ENCODE measurements at places on chromosomes 5 and 9.

DNA sequence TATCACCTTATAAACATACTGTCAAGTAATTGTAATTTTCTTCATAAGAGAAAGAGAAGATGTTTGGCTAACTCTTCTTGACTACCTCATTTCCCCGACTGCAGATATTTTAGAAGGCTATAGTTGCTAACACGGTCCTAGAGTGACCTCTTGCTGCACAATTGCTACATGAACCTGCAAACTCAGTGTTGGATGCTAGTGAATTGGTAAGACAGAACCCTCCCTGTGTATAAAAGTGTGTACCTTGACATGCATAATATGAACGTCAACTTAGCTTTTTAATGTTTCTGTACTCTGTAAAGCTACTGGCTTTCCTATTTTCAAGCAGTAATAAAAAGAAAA, 46.7 kb upstream of the CER1 start:
- no peak for DNase-seq

GRCh38 chr9:117687532-117687931, 16.7 kb upstream of the TLR4 start:
- no peak for DNase-seq

GRCh38 chr5:35904443-35905132, 33.8 kb downstream of the CAPSL start:
- no peak for DNase-seq

DNA sequence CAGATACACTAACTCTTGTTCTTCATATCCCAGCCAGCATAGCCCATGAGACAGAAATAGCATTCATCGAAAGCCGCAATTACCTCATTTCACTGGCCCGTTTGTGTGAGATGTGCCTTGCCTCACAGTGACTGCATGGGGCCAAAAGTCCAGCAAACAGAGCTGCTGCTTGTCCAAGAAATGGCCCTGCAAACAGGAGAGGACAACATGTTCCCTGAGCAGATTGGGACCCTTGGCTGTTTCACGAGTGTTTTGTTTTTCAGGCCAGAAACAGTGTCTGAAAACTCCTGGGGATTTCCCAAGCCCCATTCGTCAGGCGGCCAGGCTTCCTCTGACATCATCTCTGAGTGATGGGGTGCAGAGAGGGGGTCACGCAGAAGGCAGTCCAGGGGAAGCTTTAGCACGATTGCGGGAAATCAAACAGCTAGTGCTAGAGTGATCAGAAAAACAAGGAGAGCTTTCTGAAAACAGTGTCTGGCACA, 503.6 kb upstream of the PAPPA start:
- no peak for DNase-seq

- no peak for DNase-seq
Observed at GRCh38 chr5:142072488-142072887, 36.1 kb upstream of the NDFIP1 start.

DNA sequence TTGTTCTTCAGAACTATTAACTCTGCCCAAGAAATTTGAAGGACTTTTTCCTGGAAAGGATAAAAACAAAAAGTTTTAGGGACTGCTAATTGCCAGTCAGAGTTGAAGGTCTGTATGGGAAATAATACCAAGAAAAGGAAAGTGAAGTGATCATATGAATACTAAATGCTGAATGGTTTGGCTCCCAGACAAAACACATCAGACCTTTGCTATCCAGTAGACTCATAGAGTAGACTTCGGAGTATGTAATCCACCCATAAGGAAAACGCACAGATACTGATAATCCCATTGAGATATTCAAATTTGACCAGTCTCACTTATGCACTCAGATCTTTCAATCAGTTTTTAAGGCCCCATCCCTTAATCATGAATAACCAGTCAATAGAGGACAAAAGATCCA, 319.0 kb upstream of the PTGER4 start:
- no peak for DNase-seq

DNA sequence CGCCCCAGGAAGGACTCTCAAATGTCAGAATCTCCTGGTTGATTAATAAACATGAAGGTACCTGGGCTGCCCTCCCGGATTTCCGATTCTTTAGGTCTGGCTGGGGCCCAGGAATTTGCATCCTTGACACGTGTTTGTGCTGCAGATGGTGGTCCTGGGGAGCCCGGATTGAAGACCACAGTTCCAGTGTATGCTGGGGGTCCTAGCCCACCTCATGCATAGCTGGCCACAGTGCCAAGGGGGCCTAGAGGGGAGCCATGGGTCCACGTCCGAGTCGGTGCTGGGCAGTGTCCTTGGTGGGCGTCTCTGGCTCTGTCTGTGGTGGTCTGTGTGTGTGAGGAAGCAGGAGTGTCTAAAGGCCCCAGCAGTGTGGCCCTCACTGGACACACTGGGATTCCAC, 3.2 kb downstream of the NCS1 start:
- DNase-seq = no peak

- DNase-seq = no peak
Observed at GRCh38 chr9:124410321-124410913, 4.8 kb downstream of the PSMB7 start.

DNA sequence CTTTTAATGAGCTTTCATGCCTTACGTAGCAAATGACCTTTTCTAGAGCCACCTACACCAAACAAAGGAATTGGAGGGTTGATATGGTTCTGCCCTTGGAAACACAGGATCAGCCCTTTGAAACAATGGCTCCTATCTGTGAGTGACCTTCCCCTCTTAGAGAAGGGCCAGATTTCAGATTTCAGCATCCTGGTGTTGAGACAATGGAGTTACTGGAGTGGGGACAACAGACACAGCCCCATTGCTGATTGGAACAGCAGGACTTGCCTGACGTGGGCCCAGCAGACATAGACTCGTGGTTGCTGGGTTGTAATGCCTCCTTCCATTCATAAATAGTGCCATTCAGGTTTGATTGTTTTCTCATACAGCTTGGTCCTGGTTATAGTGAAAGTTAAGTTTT, 96.0 kb downstream of the GALNT10 start:
- no peak for DNase-seq

DNA sequence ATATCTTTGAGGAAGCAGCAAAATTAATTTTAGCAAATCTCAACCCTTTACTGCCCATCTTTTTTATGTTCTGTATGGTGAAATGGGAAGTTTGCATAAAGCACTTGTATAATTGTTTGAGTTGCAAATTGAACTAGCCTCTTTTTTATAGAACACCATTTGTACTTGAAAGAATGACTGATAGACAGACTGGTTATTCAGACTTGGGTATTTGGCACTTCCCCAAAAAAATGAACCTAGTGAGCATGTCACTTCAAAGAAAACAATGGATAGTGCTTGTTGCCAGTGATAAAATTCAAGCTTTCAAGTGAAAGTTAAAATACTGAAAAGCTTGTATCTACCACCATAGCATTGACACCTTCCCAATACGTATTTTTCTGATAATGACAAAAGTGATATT, 115.8 kb downstream of the ERCC6L2 start:
- no peak for DNase-seq

DNA sequence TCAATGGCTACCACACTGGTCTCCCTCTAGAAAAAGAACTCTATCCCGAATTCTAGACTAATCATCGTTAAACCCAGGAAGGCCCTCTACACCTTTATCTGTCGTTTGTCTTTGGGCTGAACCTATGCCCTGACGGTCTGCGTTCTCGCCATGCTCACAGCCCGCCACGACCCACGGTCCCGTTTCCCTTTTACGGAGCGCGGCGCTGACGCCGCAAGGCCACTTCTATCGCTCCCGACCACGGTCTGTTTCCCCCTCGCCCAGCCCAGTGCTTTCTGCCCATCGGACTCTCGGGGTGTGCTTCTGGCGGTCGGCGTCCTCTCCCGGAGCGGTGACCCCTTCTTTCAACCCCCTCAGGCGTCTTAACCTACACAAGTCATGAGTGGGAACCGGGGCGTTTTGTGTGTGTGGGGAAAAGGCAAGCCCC, 974 bp downstream of the C9orf40 start:
- DNase-seq = peak; percentile 19

DNA sequence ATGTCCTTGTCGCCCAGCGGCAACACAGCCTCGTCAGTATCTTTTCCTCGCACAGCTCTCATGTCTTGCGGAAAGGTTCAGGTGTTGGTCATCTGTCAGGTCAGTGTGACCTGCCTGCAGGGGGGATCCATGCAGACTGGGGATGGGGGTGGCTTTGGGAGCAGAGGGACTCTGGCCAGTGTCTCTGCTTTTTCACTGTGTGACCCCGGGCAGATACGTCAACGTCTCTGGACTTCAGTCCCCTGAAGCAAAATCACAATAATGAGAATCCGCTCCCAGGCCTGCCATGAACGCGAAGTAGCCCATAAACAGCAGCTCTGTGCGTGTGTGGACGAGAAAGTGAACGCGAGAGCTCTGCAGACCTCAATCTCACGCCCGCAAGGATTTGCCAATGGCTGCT, 75.7 kb upstream of the FCN1 start:
- DNase-seq = no peak

GRCh38 chr5:147410496-147411358, 99.1 kb downstream of the DPYSL3 start:
- no peak for DNase-seq

GRCh38 chr5:1065143-1065750, 46.6 kb downstream of the SLC12A7 start:
- DNase-seq = no peak

DNA sequence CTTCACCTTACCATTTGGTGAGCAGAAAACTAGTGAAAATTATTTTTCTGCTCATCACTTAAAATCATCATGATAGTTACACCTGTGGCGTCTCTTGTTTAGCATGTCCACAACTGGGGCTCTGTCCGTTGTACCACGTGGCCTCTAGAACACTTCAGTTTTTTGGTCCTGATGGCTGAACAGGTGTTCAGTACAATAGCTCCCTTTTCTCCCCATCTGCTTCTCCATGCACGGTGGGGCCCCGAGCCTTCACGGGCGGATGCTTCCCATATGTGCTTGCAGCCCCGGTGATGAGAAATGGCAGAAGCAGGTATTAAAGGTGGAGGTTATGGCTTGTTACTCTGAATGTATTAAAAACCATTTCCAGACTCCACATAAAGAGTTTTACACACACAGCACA, 304.1 kb downstream of the CWC27 start:
- DNase-seq = no peak

DNA sequence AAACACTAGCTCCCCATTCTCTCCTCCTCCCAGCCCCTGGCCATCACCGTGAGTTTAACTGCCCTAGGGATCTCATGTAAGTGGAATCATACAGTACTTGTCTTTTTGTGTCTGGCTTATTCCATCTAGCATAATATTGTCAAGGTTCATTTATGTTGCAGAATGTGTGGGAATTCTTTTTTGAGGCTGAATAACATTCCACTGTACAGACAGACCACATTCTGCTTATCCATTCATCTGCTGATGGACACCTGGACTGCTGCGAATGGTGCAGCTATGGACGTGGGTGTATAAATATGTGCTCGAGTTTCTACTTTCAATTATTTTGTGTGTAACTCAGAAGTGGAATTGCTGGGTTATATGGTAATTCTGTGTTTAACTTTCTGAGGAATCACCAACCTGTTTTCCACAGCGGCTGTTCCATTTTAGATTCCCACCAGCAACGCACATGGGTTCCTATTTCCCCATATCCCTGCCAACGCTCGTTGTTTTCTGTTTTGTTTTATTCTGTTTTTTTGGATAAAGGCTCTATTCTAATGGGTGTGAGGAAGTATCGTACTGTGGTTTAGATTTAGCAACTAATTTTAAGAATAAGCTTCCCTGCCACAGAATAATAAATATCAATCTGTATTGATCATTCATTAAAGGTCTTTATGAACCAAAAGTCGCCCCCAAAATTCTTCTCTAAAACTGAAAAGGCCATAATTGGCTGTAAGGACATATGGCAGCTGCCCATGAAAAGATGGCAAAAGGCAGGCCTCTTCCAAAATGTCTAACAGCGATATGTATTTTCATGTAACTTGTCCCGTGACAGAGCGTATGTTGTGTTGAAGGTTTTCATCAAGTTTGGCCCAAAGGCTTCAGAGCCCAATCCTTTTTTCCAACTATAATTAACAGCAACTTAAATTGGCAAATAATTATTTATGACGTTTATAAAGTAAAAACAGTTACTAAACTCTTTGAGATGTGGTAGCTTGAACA, 70.3 kb downstream of the DAP start:
- no peak for DNase-seq

DNA sequence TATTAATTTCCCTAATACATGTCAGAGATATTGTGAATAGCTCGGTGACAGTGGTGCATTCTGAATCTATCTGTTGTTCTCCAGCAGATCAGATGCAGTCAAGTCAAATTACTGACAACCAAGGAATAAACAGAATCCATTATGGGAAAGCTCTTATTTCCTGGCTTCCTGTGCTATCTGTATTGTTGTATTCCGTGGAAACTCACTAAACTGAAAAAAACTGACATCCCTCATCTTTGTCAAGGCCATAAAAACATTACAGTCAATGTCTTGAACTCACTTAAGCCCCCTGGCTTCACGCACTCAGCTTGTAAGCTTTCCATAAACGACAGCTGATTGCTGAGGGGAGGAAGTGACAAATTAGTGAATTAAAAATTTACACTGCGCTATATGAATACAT, 245.9 kb downstream of the CTNND2 start:
- DNase-seq = no peak

GRCh38 chr9:84761137-84761808, 91.7 kb downstream of the NTRK2 start:
- no peak for DNase-seq

GRCh38 chr9:98795970-98796363, 388 bp downstream of the ANKS6 start:
- no peak for DNase-seq

GRCh38 chr9:114474425-114474824, 30.8 kb downstream of the WHRN start:
- DNase-seq = no peak

DNA sequence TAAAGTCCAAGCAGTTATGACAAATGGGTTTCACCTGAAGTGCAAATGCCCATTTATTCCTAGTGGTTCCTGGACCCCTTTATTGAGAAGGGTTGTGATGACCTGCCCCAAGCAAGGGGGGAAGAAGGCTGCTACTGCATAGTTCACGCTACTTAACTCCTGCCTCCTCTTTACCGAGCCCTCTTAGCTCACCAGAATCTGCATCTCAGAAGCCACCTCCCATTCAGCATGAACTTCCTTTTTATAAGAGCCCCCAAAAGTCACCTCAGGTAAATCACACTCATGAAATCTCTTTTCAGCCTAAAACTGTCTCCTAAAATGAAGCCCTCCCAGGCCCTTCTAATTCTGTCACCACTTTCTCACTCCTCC, 26.6 kb upstream of the C9orf72 start:
- DNase-seq = no peak

GRCh38 chr9:83299571-83299970, 236.6 kb upstream of the RASEF start:
- DNase-seq = no peak

DNA sequence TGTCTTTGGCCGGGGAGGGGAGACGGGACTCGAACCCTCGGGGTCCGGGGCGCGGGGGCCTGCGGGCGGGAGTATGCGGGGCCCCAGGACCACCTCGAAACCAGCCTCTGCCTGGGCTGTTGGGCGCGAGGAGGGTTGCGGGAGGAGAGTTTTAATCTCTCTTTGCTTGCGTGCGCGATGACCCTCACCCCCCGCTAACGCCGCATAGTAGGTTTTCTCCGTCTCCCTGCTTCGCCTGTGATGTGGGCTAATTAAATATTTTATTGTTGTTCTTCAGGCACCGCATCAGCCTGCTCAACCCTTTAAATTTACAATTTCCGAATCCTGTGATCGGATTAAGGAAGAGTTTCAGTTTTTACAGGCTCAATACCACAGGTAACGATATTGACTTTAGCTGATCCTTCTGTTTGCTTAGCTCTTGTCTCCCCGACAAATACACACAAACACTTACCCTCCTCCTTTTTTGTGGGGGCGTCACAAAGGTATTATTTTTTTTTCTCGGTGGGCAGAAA, 1.7 kb downstream of the TLE4 start:
- no peak for DNase-seq

- no peak for DNase-seq
Observed at GRCh38 chr5:129461711-129462332, 1.7 kb downstream of the ADAMTS19 start.
